ENCODE measurements at places on chromosomes 12 and 14.
A peak's percentile ranks its signal among the peaks of the same experiment; 100 is the strongest.

GRCh38 chr12:102182635-102183034, 15.0 kb downstream of the PMCH start:
- DNase-seq: no peak

DNA sequence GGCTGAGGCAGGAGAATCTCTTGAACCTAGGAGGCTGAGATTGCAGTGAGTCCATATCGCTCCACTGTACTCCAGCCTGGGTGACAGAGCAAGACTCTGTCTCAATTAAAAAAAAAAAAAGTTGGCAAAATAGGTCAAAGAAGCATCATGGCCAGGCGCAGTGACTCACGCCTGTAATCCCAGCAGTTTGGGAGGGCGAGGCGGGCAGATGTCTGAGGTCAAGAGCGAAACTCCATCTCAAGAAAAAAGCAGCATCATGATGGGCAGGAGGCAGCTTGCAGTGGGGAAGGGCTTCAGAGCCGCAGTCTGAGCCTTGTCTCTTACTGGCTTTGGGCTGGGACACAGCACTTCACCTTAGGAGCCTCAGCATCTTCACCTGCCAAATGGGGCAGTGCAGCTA, 21.4 kb downstream of the TEAD4 start:
- no peak for DNase-seq

- no peak for DNase-seq
Measured at GRCh38 chr14:92625213-92625612, 111.6 kb downstream of the RIN3 start.

DNA sequence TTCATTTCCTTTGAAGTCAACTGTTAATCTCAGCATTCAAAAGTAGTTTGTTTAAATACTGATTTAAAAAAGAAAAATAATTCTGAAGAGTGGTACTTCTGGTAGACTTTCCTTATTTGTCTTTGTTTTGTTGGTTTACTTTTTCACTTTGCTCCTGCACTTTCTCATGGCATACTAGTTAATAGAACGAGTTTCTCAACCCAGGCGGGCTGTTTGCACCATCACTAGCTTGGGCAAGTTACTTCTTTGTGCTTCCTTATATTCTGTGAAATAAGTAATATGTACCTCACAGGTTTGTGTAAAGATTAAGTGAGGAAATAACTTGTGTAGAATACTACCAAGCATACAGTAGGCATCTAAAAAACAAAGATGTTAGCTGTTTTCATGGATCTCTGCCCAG, 45.5 kb downstream of the SLC38A6 start:
- no peak for DNase-seq

DNA sequence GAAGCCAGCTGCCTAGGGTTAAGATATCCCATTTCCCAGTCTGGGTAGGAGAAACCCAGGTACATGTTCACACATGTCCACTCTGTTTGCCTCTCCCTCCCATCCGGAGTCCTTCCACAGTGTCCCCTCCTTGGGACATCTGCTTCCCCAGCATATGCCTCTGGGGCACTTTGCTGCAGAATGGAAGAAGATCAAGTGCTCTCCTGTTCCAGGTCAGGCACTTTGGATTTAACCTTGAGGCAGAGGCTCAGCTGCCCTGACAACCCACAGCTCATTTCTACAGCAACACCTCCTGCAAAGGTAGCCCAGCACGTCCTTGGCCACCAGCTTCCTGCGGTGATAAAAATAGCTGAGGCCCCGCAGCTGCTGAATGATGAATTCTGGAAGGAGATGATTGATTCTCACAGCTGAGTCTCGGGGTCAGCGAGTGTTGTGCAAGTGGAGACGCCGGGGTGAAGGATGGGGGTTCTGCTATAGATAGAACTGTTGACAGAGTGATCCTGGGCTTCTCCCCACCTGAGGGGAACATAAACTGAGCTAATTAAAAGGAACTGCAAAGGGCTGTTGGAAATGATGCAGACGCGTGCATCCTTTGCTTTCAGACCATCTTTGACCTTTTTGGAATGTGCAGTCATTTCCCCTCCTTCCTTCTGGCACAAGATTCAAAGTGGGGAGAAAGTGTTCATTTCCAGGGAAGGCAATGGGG, 145.0 kb downstream of the SLC38A6 start:
- peak; percentile 29 for DNase-seq

GRCh38 chr14:65160091-65160490, 57.8 kb upstream of the MAX start:
- DNase-seq: no peak

- DNase-seq: no peak
Measured at GRCh38 chr14:92704036-92704804, 44.2 kb downstream of the LGMN start.
